ENCODE measurements at places on chromosomes 7 and 10.

GRCh38 chr7:104960741-104961448, 53.1 kb upstream of the KMT2E start:
- DNase-seq: no peak

DNA sequence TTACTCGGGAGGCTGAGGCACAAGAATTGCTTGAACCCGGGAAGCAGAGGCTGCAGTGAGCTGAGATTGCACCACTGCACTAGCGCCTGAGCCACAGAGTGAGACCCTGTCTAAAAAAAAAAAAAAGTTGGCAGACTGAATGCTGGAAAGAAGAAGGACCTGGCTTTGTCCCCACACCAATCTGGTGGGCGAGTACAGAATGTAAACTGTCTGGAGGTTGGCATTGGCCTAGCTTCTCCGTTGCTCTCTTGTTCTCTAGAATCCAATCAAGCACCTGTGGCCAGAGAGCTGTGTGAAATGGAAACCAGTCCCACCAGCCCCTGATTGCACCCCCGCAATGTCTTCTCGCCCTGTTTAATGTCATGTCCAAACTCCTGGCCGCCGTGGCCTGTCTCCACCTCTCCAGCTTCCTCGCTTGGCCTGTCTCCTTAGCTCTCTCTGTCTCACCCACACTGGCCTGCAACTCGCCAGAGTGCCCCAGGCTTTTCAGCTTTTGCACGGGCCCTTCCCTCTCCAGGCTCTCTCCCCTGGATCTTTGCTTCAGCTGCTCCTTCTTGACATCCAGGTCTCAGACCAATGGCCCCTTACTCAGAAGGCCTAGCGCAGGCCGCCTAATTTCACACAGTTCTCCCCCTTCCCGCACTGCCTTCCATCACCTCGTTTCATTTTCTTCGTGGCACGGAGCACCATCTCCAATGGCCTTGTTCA, 670 bp upstream of the AGK start:
- peak; percentile 33 for DNase-seq

- DNase-seq: no peak
These were observed 15.7 kb downstream of the PKD1L1 start for GRCh38 chr7:47932466-47933037.

DNA sequence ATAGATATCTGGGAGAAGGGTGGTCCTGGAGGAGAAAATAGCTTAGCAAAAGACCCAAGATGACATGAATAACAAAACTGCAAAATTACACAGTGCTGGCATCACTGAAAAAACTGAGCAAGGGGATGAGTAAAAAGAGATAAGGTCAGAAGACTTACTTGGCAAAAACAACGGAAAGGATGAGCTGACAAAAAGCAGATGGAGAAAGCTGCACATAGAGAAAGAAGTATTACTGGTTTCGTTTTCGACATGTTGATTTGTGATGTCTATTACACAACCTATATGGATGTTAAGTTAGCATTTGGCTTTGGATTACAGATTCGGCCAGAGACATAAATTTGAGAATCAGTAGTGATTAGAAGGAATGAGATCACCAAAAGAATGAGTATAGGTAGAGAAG, 132.1 kb downstream of the MACC1 start:
- DNase-seq: no peak

DNA sequence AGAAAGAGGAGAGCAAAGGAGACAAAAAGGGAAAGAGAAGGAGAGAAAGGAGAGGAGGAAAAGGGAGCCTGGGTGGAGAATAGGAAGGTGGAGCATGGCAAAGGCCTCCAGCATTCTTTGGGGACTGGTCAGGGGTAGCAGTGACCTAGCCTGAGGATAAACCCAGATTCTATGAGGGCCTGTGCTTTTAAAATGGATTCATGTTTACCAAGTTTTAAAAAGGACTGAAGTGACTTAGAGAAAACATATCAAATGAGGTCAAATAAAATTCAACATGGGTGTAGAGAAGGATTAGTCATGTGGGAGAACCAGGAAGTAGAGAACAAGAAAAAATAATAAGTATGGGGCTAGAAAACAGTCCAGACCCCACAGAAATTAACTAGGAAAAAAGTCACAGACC, 20.7 kb downstream of the CREB3L2 start:
- DNase-seq: no peak

- DNase-seq: no peak
These were observed 22.1 kb downstream of the TMEM106B start for GRCh38 chr7:12233175-12233574.

DNA sequence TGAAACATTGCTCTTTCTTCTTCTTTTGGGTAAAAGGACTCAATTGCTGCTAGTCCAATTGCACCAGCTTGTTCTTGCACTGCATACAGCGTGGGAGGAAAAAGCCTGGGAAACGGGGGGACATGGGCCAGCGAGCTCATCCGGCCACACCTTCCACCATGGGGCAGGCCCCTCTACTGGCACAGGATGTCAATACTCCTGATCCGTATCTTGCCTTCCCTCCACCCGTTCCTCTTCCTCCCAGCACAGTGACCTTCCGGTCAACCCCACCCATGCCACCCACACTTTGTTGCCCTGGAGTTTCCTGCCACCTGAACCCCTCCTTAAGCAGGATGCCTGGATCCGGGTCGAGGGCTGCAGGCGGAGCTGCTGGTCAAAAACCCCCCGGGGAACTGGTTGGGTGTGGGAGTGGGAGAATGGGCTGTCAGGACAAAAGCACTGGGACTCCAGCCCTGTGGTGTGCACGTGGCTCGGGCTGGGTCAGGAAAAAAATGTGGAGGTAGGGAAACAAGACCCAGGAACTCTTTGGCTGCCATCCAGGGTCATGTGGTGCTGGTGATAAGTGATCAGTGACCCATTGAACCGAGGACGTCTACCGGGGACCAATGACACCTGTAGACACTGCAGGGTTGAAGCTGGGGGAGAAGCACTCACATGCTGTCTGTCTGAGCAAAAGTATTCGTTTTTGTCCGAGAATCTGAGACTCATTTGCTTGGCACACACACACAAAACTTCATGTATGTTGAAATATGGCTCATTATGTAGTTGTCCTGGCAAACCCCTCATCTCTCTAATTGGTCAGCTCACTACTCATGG, 8.1 kb downstream of the IL2RA start:
- DNase-seq: no peak

DNA sequence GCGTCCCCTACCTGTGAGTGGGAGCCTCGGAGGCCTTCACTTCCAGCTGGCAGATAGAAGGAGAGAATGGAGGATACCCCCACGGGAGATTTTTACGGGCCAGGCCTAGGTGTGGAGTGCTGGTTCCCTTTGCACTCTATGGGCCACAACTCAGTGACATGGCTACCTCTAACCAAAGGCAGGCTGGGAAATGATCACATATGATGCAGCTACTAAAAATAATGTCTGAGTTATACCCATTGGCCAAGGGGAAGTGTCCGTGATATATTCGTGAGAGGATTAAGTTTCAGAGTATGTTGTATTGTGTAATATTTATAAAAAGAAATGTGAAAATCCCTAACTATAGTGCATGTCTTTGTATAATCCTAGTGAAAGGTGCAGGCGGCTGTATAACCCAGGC, 13.5 kb upstream of the HIPK2 start:
- no peak for DNase-seq

DNA sequence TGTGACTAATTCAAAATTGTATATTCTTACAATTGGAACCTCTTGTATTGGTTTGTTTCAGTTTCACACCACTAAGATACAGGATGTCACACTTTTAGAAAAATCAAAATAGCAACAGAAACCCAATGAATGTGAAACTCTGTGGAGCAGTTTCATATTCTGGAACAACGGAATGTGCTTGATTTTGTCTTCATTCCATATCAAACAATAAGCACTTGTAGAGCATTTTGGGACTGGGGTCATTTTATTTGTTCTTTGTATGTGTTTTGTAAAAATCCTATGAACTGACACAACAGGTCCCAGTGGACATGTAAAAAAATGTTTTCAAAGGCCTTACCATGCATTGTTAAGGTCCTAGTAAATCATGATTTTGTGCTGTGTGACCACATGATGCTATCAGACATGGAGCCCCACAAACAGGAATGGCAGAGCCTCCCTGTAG, 123.1 kb downstream of the DKK1 start:
- DNase-seq: no peak

GRCh38 chr7:892648-893593, 16.6 kb downstream of the GET4 start:
- no peak for DNase-seq

DNA sequence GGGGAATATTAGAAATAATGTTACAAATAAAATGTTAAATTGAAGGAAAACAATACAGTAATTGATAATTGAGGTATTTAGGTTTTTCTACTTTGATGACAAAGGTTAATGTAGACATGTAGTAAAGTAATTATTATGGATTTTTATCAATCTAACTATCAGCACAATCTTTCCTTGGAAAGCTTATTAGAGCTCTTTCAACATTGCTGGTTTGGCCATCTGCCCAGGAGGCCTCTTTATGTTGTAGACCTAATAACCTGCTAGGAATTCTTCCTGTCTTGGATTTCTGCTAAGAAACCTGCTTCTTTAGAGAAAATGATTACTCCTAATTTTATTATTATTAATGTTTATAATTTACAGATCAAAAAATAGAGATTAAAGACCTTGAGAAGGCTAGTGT, 78.9 kb downstream of the CHRM2 start:
- DNase-seq: no peak

GRCh38 chr7:128737867-128738385, 1.2 kb upstream of the CALU start:
- DNase-seq: no peak

DNA sequence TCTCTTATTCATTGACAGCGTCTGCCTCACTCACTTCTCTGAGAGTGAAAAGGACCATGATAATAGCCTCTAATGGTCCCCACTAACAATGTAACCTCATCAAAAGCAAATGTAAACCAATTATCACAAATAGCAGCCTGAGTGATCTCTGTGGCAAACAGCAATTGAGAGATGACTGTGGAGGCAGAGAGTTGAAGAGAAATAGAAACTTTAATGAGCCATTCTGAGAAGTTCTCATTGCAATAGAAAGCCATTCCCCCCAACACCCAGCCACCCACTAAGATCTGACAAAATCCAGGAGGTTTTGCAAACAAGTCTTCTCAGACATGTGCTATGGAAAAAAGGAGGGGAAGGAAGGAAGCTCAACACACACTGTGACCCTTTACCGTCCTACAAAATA, 44.2 kb upstream of the RNF148 start:
- no peak for DNase-seq

DNA sequence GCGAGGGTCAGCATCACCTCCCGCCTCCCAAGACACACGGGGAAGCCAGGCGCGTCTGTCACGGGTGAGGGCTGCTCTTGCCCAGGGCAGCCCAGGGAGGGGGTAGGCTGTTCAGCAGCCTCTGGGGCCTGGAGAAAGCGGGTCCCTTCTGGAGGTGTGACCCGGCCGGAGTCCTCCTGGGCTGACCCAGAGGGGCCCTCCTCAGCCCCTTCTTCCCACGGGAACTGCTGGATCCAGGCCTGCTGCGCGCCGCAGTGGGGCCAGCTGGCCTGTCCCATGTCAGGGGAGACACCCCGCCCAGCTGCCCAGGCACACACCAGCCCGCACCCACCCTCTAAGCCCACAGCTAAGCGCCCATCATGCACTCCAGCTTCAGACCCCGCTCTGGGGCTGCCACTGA, 41.8 kb downstream of the INSIG1 start:
- DNase-seq: no peak

- DNase-seq: peak; percentile 60
These were observed at the start of gene ARMC3 for GRCh38 chr10:22927661-22928403. ARMC3 (plus strand) TSS chr10:22928053; CDS start chr10:22931997, 3,944 bp downstream.

DNA sequence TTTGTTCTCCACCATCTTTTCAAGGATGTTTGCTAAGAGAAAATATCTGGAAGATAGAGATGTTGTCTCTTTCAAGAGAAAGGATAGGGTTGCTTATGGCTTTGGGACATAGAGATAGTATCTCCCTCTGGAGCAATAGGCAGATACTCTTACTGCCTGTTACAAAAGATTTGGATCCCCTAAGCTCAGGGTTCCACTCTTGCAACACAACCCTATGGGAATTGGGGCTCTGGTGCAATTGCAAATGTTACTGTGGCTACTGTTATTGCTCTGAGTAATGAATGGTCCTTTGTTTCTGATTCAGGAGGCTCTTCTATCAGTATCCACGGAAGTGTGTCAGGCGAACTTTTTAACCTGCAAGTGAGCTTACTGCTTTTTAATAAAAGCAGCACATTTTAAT, 88.8 kb downstream of the GPR85 start:
- DNase-seq: no peak

- no peak for DNase-seq
These were observed 9.9 kb upstream of the TEX36 start for GRCh38 chr10:125692601-125693523.

- no peak for DNase-seq
These were observed 29.8 kb upstream of the BMPR1A start for GRCh38 chr10:86726677-86726999.

- DNase-seq: no peak
These were observed 201.9 kb downstream of the INHBA start for GRCh38 chr7:41501006-41501405.

- no peak for DNase-seq
These were observed 157.1 kb upstream of the AOAH start for GRCh38 chr7:36881233-36881874.

DNA sequence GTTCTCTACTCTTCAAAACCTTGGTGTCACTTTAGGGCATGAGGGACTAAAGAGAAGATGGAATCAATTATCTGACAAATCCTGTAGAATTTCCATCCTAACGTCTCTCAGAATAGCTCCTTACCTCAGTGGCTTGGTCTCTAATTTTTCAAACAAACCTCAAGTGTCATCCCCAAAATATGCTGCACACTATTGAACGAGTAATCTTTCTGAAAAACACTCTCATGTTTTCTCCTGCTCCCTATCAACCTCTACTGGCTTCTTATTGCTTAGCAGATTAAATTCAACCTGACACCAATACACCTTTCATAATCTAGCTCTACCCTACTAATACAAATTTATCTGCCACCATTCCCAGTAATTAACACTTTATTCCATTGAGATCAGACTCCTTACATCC, 8.5 kb downstream of the CNOT4 start:
- DNase-seq: no peak

- no peak for DNase-seq
These were observed 32.2 kb downstream of the PLXNA4 start for GRCh38 chr7:132544025-132544424.

GRCh38 chr7:83305027-83305426, 142.3 kb upstream of the PCLO start:
- DNase-seq: no peak

- no peak for DNase-seq
These were observed 427.1 kb downstream of the GPAM start for GRCh38 chr10:111756217-111757061.

DNA sequence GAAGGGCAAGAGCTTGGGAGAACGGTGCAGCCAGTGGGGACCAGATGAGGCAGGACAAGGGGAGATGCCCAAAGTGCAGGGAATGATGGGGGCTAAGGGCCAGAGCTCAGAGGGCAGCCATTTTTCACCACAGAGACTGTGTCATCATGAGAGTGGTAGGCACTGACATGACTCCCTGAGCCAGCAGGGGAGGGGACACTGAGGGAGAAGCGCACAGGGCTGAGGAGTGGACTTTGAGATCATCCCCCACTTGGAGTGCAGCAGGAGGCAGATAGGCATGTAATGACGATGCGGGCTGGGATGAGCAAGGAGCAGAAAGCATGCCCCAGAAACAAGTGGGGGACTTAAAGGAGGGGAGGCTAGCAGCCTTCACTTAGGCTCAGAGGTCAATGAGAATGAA, 5.2 kb upstream of the SMKR1 start:
- DNase-seq: no peak

GRCh38 chr7:66043681-66044497, 31.7 kb upstream of the ASL start:
- peak; percentile 34 for DNase-seq

- peak; percentile 62 for DNase-seq
These were observed 67.5 kb downstream of the PFKFB3 start for GRCh38 chr10:6269953-6270867.
